ENCODE measurements at places on chromosomes 5 and 9.

- DNase-seq = no peak
These were observed 148.9 kb downstream of the RXRA start for GRCh38 chr9:134475011-134475790.

DNA sequence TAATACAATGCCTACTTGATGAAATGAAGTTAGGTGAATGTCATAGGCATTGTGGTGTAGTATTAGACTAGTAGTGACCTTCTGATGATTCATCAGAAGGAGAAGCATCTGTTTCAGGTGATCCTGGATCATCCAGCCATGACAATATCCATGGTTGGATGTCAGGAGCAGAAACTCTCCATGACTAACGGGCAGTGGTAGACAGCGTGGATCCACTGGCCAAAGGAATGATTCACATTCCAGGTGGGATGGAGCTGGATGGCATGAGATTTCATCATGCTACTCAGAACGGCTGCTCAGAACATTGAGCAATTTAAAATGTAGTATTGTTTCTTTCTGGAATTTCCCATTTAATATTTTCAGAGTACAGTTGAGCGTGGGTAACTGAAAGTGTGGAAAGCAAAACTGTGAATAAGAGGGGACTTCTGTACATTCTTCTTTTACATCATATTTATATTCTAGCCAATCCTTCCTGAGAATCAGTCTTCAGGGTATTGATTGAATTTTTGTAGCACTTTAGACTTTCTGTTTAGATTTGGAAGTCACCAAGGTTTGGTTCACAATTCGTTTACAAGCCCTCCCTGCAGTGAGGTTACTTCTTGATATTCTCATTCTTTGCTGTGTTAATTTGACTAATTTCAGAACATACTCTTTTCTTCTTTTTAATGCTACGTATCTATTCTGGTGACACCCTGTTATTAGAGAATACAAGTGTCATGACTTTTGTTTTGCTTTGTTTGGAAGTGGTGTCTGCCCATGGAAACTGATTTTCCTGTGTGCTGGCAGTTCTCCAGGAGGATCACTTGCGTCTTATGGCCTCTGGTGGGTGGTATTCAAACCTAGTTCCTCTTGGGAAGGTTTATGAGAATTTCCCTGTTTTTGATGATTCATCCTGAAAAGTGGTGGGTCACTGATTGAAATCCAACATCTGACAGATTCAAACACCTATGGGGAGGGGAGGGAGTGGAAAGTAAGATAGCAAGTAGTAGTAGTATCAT is 12.2 kb upstream of the CLINT1 start:
- DNase-seq = no peak

GRCh38 chr5:141779503-141779973 is 97.5 kb upstream of the ARAP3 start:
- no peak for DNase-seq

DNA sequence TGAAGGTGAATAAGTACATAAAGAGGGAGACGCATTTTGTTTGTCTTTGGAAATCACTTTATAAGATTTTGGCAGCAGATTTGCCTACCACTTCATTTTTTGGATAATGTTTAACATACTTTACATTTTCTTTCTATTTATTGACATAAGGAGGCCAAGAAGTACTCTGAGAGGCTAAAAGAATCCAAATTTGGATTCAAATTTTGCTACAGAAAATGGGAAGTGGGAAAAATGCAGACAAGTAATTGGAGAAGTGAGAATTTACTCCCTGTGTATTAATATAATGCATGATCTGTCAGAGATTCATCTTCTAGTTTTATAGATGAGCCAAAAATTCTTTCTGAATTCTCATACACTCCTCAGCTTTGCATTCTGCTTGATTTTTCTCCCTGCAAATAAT is 411.2 kb upstream of the CTNND2 start:
- no peak for DNase-seq

DNA sequence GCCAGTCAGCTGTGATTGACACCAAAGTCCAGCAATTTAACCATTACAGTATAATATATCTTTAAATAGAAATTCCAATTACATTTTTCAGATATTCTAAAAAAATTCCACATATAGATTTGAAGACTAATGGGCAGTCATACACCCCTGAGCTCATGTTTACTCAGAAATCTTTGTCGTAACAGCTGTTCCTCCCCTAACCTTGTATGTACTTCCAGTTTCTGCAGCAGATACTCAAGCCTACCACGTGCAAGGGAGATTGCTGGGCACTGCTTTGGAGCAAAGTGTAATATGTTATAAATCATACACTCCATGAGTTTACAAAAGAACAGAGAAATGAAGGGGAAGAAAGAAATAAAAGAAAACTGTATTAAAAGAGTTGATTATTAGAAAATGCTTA is 241.2 kb downstream of the TRIM32 start:
- DNase-seq = no peak

DNA sequence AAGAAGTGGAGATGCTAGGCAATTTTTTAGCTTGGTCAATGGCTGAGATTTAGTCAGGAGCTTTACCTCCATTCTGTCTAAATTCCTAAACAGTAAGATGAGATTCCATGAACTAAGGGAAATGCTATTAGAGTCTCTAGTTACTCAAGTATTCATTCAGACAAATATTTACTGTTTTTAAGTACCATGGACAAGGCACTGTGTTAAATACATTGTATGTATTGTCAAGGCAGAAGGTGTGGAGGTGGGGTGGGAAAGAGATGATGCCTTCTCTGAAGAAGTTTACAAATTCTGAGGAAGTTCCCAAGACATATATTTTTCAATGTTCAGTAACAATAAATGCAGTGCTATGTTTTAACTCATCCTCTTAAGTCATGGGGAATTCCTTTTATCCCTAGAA is 459.9 kb upstream of the NMUR2 start:
- DNase-seq = no peak

GRCh38 chr5:41071975-41072374 is 833 bp upstream of the MROH2B start:
- DNase-seq = no peak

GRCh38 chr9:102892025-102892424 is 103.1 kb upstream of the CYLC2 start:
- DNase-seq = no peak

DNA sequence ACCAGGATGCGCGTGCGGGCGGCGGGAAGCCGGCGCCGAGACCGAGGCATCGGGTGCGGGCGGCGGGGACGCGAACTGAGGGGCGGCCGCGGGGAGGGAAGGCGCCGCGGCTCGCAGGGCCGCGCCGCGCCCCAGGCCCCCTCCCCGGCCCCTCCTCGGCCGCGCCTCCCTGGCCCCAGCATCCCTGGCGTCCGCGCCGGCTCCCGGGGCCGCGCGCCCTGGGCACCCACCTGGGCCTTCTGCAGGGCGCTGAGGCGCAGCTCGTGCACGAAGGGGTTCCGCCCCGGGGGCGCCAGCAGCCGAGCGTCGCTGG is 324 bp downstream of the LPCAT1 start:
- no peak for DNase-seq

GRCh38 chr5:67431191-67431590 is 234.6 kb upstream of the CD180 start:
- DNase-seq = no peak

DNA sequence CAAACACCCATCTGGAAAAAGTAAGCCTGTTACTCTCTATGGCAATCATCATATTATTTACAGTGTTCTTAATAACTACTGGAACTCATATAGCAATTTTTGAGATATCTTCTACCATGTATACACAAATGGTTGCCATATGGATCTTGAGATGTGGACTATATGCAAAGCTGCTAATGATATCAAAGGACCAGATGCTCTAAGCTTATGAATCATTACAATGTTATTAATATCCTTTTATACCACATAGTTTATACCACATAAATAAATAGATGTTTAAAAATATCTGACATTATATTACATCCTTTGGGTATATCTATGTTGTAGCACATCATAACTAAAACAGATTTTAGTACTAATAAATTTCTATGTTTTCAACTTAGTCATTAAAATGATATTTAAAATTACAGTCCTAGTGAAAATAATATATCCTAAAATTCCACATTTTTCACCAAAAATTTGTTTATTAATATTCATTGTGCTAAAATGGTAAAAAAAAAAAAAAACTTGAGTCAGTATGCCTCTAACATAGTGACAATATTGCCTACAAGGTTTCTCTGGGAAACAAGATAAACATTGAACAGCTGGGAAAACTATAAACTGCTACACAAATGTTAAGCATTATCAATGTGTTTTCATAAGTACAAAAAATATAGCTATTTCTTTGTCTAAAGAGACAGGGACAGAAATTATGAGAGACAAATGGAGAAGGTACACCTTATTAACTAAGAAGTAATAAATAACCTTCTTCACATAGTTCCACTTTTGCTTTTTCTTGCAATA is 85.5 kb downstream of the DTWD2 start:
- DNase-seq = no peak

- DNase-seq = no peak
These were observed 143.9 kb upstream of the NR3C1 start for GRCh38 chr5:143547342-143547741.

GRCh38 chr9:125145425-125145824 is 2.1 kb upstream of the SCAI start:
- no peak for DNase-seq

DNA sequence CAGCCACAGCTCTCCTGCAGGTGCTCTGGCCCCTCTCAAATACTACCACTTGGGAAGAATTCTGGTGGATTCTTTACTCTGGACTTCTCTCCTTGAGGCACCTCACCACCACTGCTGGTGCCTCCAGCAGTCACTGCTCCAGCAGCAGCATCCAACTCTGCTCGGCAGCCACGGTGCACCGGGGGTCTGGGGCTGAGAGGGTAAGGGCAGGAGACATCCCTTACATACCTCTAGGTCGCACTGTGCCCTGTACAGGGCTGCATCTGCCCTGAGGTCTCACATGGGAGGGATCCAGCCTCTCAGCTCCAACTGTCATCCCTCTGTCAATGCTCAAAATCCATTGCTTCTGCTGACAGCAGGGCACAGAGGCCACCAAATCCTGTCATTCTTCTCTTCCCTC is 588.2 kb downstream of the CDK5RAP2 start:
- DNase-seq = no peak

- no peak for DNase-seq
These were observed 109.8 kb upstream of the SLC25A48 start for GRCh38 chr5:135724617-135725016.

DNA sequence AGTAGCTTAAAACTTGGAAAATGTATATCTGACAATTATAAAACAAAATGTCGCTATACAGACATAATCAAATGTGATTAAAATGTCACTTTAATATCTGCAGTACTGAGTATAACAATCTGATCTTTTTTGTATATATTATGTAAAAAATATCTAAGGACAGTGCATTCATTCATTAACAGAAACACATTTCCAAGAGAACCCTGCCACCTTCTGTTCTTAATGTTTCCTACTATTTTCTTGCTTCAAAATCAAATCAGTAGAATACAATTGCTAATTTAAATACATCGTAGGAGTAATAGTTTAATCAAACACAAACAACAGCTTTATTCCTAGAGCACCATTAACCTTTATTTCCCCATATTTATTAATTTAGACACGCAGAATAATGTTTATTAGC is 142.6 kb upstream of the ST8SIA4 start:
- no peak for DNase-seq

GRCh38 chr5:17295671-17296070 is 78.2 kb downstream of the BASP1 start:
- DNase-seq = no peak

DNA sequence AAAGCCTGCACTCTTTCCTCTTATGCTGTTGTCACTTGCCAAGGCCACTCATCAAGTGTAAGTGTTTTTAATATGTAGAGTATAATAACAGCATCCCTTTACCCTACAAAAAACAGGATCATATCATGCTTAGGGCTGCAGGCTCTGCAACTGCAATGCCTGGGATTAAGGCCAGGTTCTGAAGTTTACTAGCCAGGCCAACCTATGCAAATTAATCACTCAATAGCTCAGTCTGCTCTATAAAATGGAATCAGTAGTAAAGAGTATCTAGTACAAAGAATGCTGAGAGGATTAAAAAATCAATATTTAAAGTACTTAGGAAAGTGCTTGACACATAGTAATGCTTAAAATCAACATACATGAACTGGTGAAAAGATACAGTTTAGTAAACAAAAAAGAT is 253.3 kb downstream of the EDIL3 start:
- DNase-seq = no peak

DNA sequence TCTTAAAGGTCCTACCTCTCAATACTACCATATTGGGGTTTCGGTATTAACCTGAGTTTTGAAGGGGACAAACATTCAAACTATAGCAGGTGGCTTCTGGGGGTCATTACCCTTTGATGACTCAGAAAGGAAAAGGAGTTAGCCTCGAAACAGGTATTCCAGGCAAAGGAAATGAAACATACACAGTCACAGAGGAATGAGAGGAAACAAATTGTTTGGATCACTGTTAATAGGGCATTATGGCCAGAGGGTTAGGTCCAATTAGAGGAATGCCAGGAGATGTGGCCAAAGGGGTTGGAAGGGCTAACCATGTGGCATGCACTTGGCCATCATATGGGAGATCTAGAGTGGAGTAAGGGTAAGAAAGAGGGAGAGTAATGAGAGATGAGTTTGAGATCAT is 23.9 kb upstream of the NIM1K start:
- no peak for DNase-seq

DNA sequence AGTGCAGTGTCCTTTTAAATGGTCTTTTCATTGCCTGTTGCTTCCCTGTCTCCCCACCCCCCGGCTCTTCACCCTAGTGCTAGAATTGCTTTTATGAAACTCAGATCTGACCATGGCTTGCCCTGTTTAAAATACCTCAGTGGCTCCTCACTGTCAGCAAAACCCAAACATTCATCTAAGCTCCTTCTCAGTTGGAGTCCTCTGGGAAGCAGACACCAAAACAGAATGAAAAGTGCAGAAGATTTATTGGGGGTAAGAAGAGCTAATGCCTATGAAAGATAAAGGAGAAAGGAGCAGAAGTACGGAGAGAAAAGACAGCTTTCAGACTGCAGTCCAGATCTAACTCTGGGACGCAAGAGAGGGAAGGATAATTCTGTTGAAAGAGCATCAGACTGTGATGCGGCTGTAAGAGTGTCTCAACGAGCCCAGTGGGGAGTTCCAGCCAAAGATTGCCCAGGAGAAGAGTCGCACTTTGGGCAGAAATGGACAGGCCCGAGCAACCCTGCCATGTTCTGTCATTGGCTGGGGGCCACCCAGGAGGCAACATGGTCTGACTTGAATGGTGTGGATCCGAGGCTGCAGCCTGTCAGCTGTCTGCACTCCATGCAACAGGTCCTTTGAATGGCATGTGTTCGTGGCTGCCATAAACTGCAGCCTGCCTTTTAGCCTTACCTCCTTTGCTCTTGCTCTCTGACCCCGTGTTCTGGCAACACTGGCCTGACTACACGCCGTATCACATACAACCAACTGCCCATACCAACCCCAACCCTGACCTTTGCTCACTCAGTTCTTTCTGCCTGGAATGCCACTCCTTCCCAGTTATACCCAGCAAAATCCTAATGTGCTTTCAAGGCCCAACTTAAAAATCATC is 55.9 kb downstream of the IRF1 start:
- DNase-seq = no peak

- DNase-seq = no peak
These were observed 138.7 kb upstream of the GHR start for GRCh38 chr5:42284584-42284983.

- DNase-seq = no peak
These were observed 193.8 kb upstream of the TRIM32 start for GRCh38 chr9:116493183-116493860.
